ENCODE measurements at places on chromosomes 4 and X.
A peak's percentile ranks its signal among the peaks of the same experiment; 100 is the strongest.

DNA sequence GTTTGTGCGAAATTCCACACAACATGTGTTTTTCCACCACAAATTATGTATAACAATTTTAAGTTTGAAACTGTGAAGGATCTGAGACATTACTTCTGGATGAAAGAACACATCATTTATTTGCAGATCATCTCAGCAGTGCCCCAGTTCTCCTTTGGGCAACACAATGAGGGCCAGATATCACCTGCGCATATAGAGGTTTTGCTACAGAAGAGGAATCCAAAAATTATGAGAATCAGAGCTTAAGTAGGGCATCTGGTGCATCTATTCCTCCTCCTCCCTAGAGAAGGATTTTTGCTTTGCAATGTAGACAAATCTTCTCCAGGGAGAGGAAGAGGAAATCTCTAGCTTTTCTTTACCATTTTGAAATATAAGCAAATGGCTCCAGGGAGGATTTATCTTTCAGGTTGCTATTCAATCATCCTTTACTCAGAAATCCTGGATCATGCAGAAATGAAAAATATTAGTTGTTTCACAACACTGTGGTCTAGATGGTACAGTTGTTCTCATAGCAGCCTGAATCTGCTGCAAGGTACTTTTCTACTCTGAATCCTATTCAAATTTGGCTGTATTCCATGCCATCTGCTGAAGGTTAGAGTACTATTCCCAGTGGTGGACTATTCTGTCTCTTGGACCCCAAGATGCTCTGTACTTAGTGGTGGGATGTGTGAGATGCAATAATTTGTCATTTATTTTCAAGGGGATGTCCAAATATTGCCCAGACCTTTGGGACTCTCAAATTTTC lies 132.1 kb downstream of the SNCA start:
- no peak for DNase-seq

DNA sequence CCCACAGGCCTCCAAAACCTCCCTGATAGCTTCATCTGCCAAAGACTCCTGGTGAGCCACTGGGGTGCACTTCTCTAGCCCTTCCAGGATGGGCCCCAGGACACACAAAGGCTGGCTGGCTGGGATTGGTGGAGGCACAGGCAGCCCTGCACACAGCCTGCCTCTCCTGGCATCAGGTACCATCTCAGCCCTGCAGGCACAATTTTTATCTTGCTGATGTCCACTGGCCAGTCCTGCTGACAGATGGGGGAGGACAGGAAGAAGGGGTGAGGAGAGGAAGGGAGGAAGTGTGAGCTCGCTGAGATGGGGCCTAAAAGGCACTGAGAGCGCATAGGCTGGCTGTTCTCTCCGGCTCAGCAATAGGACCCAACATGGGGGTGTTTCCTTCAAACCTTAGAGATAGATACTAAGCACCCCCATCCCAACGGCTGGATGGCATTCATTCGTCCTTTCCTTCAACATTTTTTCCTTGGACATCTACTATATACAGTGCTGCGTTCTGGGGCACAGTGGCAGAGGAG lies 92.7 kb downstream of the PJA1 start:
- peak; percentile 54 for DNase-seq

GRCh38 chr4:78721747-78722146 lies 54.4 kb upstream of the BMP2K start:
- no peak for DNase-seq

DNA sequence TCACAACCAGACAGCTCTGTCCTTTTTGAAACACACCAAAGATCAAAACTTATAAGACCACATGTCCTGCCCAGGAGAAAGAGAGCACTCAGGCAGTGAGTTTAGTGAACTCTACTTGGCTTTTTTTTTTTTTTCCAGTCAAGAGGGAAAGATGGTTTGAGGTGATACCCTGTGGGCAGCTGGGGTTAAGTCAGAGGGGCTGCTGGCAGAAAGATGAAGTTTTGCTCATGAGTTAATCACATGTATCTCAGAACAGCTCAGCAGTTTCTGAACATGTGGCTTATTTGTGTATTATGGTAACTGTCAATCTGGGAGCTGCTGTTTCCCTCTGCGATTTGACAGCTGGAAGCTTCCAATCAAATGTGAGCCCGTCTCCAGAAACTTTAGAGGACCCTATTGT lies 56.4 kb upstream of the MAP3K15 start:
- DNase-seq, result no peak

- DNase-seq, result no peak
Measured at GRCh38 chr4:45409536-45409935, 683.2 kb upstream of the GNPDA2 start.

GRCh38 chrX:103754401-103754800 lies 22.2 kb upstream of the PLP1 start:
- DNase-seq, result no peak

- DNase-seq, result no peak
Measured at GRCh38 chrX:148958901-148959300, 458.5 kb downstream of the AFF2 start.

DNA sequence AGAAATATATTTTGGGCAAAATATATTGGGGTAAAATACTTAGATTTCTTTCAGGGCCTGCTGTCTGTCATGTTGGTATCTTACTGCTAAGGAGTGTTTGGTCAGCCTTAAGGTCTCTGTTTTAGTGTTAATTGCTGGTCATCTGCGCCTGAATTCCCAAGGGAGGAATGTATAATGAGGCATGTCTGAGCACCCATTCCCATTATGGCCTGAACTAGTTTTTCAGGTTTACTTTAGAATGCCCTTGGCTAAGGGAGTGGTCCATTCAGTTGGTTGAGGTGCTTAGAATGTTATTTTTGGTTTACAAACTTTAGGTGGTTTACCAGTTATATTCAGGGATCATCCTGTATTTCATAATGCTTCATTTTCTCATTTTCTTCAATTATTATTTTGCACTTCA lies 125.9 kb downstream of the CFAP299 start:
- DNase-seq, result no peak

GRCh38 chr4:102596532-102596931 lies 95.4 kb downstream of the NFKB1 start:
- no peak for DNase-seq

GRCh38 chrX:101417981-101418841 lies 10.2 kb downstream of the HNRNPH2 start:
- peak; percentile 80 for DNase-seq

- no peak for DNase-seq
Measured at GRCh38 chr4:94455081-94455480, 3.3 kb downstream of the PDLIM5 start.

DNA sequence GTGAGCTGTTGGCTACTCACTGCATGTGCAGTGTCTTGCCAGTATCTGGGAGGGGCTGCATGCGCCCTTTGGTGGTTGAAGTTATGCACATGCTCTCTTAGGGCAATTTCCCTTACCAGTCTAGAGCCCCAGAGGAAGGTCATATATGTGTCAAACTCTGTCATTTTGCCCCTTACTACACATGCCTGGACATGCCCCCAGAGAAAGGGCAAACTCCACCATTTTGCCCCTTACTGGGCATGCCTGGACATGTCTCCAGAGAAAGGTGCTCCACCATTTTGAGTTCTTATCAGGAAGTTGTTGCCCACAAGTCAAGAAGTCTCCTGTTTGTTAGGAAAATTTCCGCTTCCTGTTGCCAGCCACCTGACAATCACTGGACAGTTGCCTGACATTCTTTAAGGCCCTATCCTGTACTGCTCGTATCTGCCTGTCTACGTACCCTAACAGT lies 56.4 kb upstream of the PLAC8 start:
- no peak for DNase-seq

DNA sequence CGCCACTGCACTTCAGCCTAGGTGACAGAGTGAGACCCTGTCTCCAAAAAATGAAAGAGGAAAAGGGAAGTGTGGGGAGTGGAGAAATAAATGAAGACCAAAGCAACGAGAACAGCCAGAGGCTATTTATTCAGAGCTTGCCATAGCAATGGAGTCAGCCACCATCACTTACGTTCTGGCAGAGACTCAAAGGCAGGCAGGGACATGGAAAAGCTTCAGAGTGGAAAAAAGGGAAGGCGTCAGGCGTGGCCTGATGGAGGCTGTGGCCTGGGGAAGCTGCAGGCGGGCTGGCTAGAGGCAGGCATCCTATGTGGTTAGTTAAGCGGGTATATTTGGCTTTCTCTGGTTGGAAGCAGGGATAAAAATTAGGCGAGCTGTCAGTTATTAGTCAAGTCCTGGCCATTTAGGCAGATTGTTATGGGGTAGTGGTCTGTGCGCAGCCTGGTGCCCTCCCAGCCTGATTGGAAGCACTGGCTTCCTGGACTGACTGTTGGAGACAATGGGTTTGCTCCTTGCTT lies 73.3 kb downstream of the DCTD start:
- no peak for DNase-seq

GRCh38 chr4:102819588-102820365 lies 7.6 kb downstream of the UBE2D3 start:
- no peak for DNase-seq

DNA sequence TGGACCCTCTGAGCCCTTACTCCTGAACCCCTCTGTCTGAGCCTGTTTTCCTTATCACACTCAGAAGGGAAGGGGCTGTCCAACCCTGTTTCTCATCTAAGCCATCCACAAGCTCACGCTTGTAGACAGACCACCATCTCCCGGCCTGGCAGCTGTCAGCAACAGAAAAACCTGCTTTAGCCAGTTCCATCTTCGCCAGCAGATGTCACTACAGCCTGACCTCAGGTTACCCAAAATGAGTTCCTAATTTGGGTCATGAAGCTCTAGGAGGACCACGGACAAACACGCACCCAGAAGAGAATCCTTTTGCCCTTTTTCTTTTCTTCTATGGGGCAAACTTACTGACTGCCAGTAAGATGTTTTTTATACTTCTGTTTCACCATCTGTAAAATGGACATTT lies 445.4 kb downstream of the BCOR start:
- no peak for DNase-seq

DNA sequence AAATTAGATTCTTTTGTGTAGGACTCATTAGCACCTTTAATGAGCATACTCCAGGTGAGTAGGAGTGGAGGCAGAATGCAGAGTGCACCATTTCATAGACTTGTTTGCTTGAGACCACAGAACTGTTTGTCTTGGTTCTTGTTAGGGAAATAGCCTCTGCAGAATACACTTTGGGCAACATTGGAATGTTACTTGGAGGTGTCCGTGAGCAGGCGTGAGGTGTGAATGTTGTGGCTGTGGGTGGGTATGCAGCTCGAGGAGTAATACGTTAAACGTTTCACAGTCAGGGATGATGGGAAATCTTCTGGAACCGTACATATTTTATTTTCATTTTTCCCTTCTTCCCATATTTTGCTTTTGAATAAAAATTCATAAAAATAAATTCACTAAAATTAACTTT lies 31.6 kb downstream of the PAQR3 start:
- DNase-seq, result no peak

GRCh38 chr4:6263526-6264224 lies 6.0 kb upstream of the WFS1 start:
- DNase-seq, result no peak

DNA sequence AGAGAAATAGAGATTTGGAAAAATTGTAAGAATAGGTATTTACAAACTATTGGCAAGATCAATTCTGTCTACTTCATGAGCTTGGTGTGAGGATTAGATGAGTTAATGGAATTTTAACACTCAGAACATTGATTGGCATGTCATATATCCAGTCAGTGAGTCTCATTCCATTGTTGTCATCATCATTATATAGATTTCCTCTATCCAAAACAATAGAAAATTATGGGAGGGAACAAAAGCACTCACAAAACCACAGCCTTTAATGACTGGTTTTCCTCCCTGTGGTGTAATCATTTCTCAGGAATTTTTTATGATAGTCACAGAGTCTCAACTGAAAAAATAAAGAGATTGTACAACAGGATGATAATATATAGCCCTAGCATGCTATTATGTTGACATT lies 21.1 kb downstream of the KLHL5 start:
- DNase-seq, result no peak

DNA sequence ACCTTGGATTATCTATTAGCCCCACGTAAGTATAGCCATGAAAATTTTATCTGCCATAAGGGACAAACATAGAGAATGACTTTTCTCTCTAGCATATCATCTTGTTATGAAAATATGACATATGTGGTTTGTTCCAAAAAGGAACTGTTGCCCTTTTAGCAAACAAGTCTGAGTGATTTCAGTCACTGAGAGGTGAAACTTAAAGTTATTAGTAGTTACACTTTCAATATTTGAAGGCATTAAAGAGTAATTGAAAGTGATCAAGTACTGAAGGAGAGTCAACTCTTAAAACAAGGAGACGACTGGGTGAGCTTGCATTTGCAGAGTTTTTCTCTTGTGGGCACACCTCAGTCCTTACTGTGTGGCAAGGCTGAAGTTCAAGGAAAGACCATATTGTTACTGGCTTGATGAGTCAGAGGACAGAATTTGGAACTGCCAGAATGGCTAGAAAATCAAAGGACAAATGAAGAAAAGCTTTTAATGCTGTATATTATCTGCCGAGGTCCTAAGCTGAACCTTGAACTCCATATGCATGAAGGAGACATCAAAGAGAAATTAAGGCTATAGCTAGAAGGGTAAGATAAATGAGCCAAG lies 205.1 kb upstream of the EMCN start:
- no peak for DNase-seq

DNA sequence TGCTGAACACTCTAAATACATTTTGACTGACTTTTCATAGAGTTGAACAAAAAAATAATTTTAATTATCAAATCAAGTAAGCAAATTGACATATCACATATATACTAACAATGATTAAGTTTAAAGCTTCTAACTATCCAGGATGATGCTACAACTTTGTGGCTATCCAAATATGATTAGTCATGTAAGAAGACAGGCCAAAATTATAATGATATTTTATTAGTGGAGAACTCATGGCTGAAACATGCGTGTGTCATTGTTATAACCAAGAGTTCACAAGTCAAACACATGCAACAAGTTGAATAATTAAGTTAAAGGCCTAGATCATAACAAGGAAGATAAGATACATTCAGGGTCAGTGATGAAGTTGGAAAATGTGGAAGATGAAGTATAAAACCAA lies 346.8 kb downstream of the FSTL5 start:
- DNase-seq, result no peak

DNA sequence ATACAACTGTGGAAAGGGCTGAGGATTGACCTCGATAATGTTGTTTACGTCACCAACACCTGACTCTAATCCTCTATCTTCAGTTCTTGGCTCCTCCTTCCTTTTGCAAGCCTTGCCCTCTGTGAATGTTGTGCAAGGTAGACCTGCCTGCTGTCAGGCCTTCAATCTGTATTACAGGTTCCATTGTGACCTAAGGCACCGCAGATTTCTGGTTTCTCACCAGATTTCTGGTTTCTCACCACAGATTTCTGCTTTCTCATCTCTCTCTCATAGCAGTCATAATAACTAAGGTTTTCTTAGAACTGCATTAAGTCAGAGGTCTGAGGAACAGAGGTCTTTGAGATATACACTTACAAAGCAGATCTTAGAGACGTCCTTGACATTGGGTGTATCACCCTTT lies 51.5 kb upstream of the ETNPPL start:
- no peak for DNase-seq

DNA sequence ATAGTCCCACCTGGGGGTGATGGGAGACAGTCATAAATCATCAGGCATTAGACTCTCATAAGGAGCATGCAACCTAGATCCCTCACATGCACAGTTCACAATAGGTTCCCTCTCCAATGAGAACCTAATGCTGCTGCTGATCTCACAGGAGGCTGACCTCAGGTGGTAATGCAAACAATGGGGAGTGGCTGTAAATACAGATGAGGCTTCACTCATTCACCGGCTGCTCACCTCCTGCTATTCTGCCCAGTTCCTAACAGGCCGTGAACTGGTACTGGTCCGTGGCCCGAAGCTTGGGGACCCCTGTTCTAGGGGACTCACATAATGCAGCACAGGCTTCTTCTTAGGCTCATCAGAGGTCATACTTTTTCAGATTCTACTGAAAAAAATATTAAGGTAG lies 625.9 kb upstream of the AGA start:
- no peak for DNase-seq

Measured in natural killer cell treated with Interleukin-12 subunit alpha and Interleukin-12 subunit beta and Interleukin-15 and Interleukin-18, amount 100 ng/mL, for 72 hours (primary cell).